MCF 10A (cell line): ENCODE measurements at places on chromosomes 3 and 15. TPM values are rescaled to one million over a fixed set of nuclear protein-coding genes. Genes with fewer than 3 reads are reported as not detected.

DNA sequence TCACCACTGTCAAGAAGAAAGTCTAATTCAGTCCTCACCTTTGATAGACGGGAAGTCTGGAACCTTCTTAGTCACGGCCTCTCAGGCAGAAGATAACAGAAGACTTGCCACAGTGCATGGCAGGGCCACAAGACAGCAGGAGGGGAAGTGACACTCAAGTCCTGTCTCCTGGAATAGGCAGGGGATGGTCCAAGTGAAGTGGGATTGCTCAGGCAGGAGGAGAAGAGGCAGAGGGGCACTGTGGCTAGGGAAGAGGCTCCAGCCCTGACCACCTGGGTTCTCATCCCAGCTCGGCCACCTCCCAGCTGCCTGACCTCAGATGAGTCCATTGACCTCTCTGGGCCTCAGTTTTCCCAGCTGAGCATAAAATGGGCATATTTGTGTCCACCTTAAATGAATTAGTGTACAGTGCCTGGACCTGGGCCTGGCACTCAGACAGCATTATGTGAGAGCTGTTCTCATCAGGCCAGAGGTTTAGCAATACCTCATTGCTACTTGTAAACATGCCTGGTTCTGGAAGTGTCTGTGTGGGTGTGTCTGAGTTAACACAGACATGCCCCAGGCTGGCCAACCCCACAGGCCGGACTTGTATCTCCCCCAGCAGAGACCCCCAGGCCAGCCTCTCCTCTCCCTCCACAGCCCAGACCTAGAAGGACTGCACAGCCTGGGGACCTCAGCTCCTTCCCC lies 11.5 kb upstream of the PCSK6 start:
- peaks cover 5% of the 10 kb centered on the region for H3K36me3 ChIP-seq
- no peak overlapping the region for H3K27ac ChIP-seq
- peaks cover 22% of the 10 kb centered on the region for H3K27me3 ChIP-seq
- H3K4me1 ChIP-seq, result peaks cover 14% of the 10 kb centered on the region
- DNase-seq, result no peak
- no peak overlapping the region for H3K4me3 ChIP-seq

DNA sequence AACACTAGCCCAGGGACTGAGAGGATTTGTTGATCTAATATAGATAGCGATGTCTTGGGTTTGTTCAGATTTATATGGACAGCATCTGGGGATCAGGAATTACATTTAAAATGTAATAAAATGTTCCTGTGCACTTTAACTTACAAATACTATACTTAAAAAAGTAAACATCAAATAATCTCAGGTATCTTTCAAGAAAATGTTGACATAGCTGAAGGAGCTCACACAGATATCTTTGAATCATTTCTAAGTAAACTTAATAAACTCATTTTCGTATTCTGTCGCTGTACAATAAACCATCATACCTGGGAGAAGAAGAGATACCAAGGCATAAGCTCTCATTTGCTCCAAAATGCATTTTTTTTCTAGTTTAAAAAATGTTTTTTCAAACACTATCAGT lies 557.5 kb upstream of the NR2F2 start:
- no peaks in the 10 kb centered on the region for H3K27me3 ChIP-seq
- no peaks in the 10 kb centered on the region for H3K36me3 ChIP-seq
- peaks cover 4% of the 10 kb centered on the region for H3K4me1 ChIP-seq
- no peak overlapping the region for H3K4me3 ChIP-seq

- H3K36me3 ChIP-seq, result no peaks in the 10 kb centered on the region
- H3K27me3 ChIP-seq, result no peaks in the 10 kb centered on the region
- no peaks in the 10 kb centered on the region for H3K4me1 ChIP-seq
- no peak overlapping the region for H3K4me3 ChIP-seq
- no peak overlapping the region for H3K27ac ChIP-seq
Observed at GRCh38 chr3:127102188-127102520, 90.8 kb upstream of the PRR23E start.

GRCh38 chr15:96162322-96162721 lies 168.2 kb upstream of the NR2F2 start:
- H3K4me3 ChIP-seq, result no peak overlapping the region
- no peaks in the 10 kb centered on the region for H3K36me3 ChIP-seq
- no peaks in the 10 kb centered on the region for H3K4me1 ChIP-seq
- no peaks in the 10 kb centered on the region for H3K27me3 ChIP-seq
- DNase-seq, result no peak
- no peak overlapping the region for H3K27ac ChIP-seq

DNA sequence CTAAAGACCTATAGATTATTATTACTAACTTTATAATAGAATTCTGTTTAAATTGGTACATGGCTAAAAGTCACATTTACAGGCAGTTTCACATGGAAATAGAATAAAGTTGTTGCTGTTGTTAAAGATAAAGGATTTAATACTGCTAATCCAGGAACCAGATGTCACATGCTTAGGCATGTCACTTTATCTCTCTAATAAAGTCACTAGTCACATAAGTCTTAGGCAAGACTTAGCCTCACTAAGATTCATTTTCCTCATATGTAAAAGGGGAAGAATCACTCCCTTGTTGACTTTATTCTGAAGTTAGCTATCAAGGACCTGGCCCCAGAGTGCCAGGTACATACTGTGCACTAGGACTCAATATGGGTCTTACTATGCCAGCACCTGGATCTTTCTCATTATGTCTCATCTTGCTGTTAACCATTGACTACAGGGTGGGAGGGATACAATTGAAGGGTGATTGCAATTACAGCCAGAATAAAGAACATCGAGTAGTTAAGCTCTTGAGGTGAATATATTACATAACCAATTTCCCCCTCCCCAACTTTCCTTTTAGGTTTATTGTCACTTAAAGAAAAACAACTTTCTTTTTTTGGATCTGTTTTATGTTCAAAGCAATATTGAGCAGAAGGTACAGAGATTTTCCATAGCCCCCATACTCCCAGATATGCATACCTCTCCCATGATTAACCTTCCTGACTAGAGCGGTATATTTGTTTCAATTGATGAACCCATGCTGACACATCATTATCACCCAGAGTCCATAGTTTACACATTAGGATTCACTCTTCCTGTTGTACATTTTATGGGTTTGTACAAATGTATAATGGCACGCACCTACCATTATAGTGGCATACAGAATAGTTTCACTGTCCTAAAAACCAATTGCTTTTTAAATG lies 36.6 kb downstream of the LNP1 start:
- no peaks in the 10 kb centered on the region for H3K36me3 ChIP-seq
- DNase-seq, result no peak
- H3K4me3 ChIP-seq, result no peak overlapping the region
- H3K27me3 ChIP-seq, result no peaks in the 10 kb centered on the region
- no peak overlapping the region for H3K27ac ChIP-seq

DNA sequence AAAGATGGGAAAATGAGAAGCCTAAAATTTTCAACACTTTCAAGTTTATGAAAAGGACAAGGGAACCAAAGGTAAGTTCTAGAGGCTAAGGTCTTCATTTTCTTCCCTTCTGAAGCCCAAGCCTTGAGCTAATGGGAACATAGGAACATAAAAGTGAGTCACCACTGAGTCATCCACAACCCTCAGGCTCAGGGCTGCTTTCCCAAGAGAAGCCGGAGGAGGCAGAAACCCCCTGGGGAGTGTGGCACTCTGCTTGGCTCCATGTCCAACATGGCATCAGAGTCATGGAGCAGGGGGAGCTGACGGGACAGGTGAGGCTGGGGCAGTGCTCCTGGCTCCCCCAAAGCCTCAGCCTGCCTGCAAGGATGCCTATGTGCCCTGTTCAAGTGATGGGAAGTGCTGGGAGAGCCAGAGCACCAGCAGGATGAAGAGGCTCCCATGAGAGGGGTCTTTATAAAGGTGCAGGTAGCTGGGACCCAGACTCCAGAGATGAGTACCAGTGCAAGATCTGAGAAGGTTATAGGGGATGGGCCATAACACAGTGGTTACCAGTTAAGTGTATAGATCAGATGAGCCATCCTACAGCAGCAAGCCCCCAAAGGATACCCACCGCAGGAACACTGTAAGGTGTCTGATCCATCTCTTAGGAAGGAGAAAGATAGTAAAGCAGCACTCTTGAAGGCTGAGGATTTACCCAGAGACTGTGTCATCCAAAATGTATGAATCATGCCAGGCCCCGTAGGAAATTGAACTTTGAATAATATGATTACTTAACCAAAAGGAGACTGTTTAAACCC lies 31.8 kb upstream of the RYR3 start:
- peaks cover 5% of the 10 kb centered on the region for H3K36me3 ChIP-seq
- H3K27ac ChIP-seq, result peak overlapping the region; percentile 77
- peak; percentile 97 for DNase-seq
- H3K4me3 ChIP-seq, result peak overlapping the region; percentile 15

DNA sequence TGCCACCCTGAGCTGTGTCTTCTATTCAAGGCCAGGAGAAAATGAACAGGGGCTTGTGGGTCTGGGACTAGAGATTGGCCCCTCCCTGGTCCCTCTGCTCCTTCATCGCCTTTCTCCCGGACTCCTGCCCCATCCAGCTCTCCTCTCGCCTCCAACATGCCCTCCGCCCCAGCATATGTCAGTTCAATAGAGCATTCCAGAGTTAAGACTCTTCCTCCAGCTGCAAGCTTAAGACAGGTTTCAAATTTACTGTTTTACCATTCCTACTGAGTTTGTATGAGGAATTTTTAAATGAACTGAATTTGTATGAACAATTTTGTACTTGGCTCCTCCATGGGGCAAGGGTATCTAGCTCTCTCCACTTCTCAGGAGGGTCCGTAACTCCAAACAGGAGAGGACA lies 195.6 kb downstream of the TBC1D2B start:
- no peak overlapping the region for H3K4me3 ChIP-seq
- DNase-seq, result no peak
- H3K4me1 ChIP-seq, result no peaks in the 10 kb centered on the region
- no peak overlapping the region for H3K27ac ChIP-seq
- H3K27me3 ChIP-seq, result no peaks in the 10 kb centered on the region

DNA sequence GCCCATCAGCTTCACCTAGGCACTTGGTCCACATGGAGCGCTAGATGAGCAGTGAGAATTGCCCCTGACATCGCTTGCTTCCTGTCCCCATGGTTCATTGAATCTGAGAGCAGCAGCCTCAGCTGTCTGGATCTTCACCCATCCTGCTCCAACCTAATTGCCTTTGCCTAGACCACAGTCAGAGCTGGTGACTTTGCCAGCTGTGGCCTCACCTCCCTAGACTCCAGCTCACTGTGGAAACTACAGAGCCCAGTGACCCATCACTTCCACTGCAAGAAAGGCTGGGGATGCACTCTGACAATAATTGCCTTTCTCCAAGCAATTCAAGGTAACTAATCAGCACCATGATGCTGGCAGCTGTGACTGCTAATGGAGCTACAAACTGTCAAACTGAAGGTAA lies 30.6 kb upstream of the SLC6A1 start:
- no peak overlapping the region for H3K27ac ChIP-seq
- no peak for DNase-seq
- H3K36me3 ChIP-seq, result no peaks in the 10 kb centered on the region
- no peaks in the 10 kb centered on the region for H3K4me1 ChIP-seq

GRCh38 chr15:98412852-98413251 lies 235.5 kb upstream of the IGF1R start:
- H3K27ac ChIP-seq, result no peak overlapping the region
- no peak for DNase-seq
- H3K4me1 ChIP-seq, result no peaks in the 10 kb centered on the region
- H3K4me3 ChIP-seq, result no peak overlapping the region
- H3K36me3 ChIP-seq, result no peaks in the 10 kb centered on the region

GPR176 gene
- 1.8 and 2.3 TPM in 2 replicates for total RNA-seq

DNA sequence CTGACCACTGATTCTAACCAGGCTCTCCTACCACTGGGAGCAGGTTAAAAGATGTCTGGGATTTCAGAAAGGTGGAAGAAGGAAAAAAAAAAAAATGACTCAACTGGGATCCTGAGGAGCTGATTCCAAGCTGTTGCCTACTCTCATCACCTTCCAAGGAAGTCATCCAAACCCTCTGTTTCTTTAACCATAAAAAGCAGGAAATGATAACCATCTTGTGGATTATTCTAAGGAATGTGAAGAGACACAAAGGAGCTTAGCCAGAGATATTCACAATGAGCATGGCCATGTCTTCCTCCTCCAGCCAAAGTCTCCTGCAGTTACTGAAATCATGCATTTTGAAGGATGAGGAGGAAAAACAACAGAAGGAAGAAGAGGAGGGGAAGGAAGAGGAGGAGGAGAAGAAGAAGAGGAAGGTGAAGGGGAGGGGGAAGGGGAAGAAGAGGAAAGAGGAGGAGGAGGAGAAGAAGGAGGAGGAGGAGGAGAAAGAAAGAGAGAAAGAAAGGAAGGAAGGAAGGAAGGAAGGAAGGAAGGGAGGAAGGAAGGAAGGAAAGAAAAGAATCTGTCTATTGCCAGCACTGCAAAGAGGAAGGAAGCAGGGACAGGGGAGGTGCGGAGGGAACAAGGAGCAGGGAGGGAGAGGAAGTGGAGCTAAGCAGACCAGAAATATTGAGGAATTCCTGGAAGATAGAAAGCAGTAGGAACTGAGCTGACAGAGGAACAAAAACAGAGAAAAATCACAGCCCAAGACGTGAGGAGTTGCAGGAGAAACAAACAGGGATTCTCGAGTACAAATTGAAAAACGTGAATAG lies 229.2 kb downstream of the UACA start:
- H3K27me3 ChIP-seq, result peaks cover 67% of the 10 kb centered on the region
- H3K27ac ChIP-seq, result no peak overlapping the region
- no peaks in the 10 kb centered on the region for H3K4me1 ChIP-seq
- DNase-seq, result no peak

NUP210 gene
- total RNA-seq, result 6.9 and 8.4 TPM in 2 replicates

DNA sequence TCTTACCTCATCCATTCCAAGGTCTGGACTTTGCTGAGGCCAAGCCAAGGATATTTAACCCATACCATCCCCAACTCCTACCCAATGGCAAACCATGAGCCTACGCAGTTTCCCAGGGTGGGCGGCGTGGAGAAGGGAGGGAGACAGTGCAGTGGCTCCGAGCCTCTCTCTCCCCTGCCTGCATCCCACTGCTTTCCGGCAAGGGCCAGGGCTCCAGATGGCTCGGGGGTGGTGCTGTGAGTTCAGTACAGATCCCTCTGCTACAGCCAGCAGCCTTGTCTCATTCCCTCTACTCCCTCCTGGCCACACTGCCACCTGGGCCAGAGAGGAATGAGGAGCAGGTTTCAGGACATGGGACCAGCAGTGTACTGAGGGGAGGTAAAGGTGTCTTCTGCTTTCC lies 44.3 kb upstream of the APEH start:
- H3K4me1 ChIP-seq, result no peaks in the 10 kb centered on the region
- DNase-seq, result no peak
- no peaks in the 10 kb centered on the region for H3K27me3 ChIP-seq
- no peak overlapping the region for H3K4me3 ChIP-seq

DNA sequence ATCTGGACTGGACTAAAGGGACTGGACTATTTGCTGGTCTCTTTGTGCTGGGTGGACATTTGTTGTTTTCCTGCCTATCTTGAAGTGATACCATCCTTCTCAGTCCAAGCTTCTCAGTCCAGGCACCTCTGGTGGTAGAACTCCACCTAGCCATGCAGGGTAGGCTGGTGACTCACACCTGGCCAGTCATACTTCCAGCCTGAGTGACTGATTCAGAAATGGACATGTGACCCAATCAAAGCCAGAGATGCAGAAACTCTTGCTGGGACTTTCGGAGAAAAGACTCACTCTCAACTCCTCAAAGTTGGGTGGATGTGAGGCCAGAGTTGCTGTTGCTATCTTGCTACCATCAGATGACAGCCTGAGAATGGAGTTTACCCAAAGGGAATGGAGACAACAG lies 5.6 kb upstream of the ASB14 start:
- peak; percentile 79 for DNase-seq
- peaks cover 8% of the 10 kb centered on the region for H3K4me1 ChIP-seq
- no peak overlapping the region for H3K27ac ChIP-seq
- no peaks in the 10 kb centered on the region for H3K36me3 ChIP-seq

- H3K4me3 ChIP-seq, result no peak overlapping the region
- H3K36me3 ChIP-seq, result no peaks in the 10 kb centered on the region
- no peak for DNase-seq
- no peaks in the 10 kb centered on the region for H3K27me3 ChIP-seq
- no peaks in the 10 kb centered on the region for H3K4me1 ChIP-seq
Observed at GRCh38 chr3:100975714-100976113, 17.5 kb downstream of the ABI3BP start.
